ENCODE measurements at places on chromosomes 3 and 15.

DNA sequence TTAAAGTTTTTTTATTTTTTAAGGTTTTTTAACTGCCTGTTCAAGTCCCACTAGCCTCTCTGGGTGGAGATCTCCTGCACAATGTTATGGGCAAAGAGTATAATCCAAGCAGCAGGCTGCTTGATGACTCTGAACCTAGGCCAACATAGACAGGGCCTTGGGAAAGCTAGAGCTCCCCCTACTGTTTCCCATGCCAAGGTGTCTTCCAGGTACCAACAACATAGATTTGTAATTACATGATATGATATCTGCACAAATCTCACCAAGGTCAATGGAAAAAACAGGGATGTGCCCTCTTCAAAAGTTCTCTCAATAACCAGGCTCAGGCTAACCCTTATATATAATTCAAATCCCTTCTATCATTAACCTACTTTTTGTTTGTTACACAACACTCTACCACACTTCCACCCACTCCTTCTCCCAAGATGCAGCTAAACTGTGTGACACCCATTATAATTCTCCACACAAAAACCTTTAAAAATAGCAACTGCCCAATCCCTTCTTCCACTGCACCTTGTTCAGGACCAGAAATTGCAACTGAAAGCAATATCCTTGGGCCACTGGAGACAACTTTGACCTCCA, 43.8 kb downstream of the RBM15B start:
- DNase-seq, result peak; percentile 64

- DNase-seq, result no peak
Measured at GRCh38 chr3:137061186-137061585, 103.4 kb downstream of the IL20RB start.

GRCh38 chr3:195895078-195895860, 13.1 kb downstream of the TNK2 start:
- peak; percentile 49 for DNase-seq

- no peak for DNase-seq
Measured at GRCh38 chr3:69876073-69876472, 123.5 kb upstream of the SAMMSON start.

DNA sequence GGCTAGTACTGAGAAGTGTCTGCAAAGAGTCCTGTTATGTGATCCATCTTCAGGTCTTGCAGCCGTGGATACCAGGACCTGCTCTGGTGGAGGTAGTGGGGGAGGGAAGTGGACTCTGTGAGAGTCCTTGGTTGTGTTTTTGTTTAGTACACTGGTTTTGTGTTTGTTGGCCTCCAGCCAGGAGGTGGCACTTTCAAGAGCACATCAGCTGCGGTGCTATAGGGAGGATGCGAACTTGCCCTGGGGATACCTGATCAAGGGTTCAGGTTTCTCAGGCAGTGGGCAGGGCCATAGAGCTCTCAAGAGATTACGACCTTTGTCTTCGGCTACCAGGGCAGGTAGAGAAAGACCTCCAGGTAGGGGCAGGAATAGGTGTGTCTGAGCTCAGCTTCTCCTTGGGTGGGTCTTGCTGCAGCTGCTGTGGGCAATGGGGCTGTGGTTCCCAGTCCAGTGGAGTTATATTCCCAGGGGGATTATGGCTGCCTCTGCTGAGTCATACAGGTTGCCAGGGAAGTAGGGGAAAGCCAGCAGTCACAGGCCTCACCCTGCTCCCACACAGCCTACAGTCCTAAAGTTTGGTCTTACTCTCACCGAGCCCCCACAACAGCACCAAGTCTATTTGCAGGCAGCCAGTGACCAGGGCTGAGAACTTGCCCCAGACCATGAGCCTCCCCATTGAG, 132.8 kb upstream of the NPHP3 start:
- no peak for DNase-seq

GRCh38 chr3:177411201-177411600, 213.9 kb upstream of the TBL1XR1 start:
- DNase-seq, result no peak

GRCh38 chr3:83065851-83066460, 1304.5 kb upstream of the GBE1 start:
- no peak for DNase-seq

DNA sequence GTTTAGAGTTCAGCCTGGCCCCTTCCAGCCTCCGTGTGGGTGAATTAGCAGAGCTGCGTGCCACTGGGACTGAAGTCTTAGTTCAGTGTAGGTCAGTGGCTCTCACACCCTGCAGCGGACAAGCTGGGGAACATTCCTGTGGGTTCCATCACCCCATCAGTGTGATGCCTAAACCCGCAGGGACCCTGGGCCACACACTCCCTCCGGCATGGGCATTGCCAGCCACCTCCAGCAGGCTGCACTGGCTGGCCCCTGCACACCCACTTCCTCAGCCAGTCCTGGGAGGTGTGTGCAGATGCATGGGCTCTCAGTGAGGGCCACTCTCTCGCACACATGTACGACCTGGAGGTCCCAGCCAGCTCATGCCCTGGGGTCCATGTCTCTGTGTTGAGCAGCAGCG, 32.1 kb upstream of the TOPBP1 start:
- DNase-seq, result no peak

GRCh38 chr3:18827664-18828063, 320.6 kb upstream of the KCNH8 start:
- DNase-seq, result no peak

DNA sequence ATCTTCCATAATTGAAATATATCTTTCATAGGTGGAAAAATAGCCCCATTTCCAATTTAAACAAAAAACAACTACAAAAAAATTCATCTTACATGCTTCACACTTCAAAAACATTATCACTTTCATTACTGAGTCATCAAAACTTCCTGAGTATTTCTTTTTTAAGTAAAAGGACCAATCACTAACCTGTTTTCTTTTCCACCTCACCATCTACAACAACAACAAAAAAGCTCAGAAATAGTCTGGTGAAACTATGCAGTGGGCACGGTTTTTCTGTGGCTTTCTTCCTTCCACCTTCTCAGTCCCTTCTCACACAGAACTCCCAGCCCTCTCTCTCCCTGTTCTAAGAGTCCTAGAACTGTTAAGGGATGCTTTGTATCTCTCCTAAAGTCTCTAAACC, 20.3 kb upstream of the TNIK start:
- DNase-seq, result no peak

GRCh38 chr3:52468336-52468735, 12.9 kb downstream of the NISCH start:
- DNase-seq, result no peak

DNA sequence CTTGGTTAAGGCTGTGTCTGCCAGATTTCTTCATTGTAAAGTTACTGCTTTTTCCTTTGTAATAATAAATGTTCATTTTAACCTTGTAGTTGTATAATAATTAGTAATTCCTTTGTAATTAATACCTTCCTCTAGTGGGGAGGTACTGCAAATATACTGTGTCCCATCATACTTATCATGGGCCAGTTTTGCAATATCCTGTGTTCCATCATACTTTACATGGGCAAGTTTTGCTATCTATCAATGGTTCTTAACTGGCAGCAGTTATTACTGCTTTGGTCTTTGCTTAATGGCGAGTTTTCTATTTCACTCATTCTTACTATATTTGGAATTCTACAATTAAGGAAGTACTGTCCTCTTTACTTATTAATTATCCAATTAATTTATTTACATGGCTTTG, 10.6 kb downstream of the ATP2C1 start:
- no peak for DNase-seq

- no peak for DNase-seq
Measured at GRCh38 chr15:57059026-57059660, 140.7 kb downstream of the TCF12 start.

DNA sequence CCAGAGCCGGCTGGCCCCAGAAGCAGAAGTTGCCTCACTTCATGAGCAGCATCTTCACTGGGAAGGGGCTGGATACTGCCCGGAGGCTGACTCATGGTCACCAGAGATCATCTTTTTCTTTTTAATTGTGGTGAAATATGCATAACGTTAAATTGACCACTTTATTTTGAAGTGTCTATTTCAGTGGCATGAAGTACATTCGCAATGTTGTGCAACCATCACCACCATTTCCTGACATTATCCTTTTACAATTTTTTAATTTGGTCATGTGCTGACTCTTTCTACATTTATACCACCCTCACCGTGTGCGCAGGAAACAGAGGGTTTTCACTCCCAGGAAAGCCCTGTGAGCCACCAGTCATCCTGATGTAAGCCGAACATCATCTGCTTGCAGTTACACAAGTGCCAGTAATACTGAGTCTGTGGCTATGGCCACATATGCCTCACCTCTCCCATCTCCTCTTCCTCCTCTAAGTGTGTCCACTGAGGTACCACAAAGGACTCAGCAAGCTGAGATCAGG, 51.6 kb upstream of the ABHD17C start:
- DNase-seq, result no peak

DNA sequence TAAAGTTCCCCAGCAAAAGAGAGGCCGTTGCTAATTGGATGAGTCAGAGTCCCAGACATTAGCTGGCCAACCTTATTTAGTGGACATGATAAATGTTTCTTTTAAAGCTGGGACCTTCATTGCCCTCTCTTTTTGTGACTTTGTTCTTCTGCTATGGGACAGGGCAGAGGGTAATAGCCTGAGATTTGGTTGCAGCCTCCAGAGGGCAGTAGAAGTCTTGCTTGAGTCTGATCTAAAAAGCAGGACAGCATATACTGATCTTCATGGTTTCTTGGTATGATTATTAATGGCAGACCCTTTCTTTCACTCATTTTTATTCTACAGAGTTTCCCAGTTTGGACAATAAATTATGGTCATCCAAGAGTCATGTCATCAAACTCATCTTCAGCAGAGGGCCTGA, 25.1 kb upstream of the ZKSCAN7 start:
- DNase-seq, result no peak

Data from HEK293T (cell line).